ENCODE measurements at places on chromosomes 1 and 21.

GRCh38 chr1:2267051-2267830 is 39.1 kb downstream of the SKI start:
- no peak for DNase-seq

DNA sequence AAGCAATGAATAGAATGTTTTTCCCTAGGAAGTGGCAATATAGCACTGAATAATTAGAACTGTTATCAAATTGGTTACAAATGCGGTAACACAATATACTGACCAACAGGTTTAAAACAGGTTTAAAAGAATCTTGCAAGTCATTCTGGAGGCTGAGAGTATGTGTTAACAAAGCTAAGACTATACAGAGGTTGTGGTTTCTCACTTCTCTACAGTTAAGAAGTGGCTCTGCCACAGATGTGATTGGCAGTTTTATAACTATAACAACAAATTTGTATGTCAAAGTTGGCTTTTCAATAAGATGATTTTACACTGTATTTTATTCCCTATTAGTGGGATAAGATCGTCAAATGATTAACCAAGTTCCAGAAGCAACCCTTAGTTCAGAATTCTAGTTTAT is 7.1 kb downstream of the ANGEL2 start:
- no peak for DNase-seq

- no peak for DNase-seq
These were observed 46.2 kb downstream of the L1TD1 start for GRCh38 chr1:62240651-62241370.

GRCh38 chr1:42177541-42177981 is 13.0 kb upstream of the GUCA2A start:
- DNase-seq = no peak

DNA sequence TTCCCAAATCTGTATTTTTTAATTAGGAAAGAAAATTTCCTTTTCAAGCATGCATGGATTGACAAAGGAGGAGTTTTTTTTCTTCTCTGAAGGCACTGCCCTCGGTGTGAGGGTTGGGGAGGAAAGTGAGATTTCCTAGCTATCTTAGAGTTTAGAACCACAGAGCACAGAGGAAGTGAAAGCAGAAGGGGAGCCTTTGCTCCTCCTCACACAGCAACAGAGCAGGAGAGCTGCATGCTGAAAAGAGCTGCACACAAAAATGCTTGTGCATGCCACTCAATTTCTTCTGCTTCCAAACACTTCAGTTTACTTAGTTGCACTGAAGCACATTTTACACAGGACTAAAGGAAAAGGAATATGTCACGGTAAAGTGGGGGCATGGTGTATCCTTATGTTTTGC is 308.1 kb downstream of the GPATCH2 start:
- DNase-seq = no peak

GRCh38 chr21:42913476-42913875 is 12.0 kb downstream of the ERVH48-1 start:
- no peak for DNase-seq

All from stimulated activated naive CD8-positive, alpha-beta T cell treated with anti-CD3 and anti-CD28 coated beads, Interleukin-15, Interleukin-2, amounts not matched to agents 100 U/mL and 50 U/mL, for 24 hours (primary cell).